Natural killer cell (primary cell): ENCODE measurements at places on chromosomes 5 and 9. TPM values are rescaled to one million over a fixed set of nuclear protein-coding genes. Genes with fewer than 3 reads are reported as not detected.

Gene SPZ1
- total RNA-seq: not detected

Gene MUSK
- total RNA-seq: not detected

Gene PRSS3
- total RNA-seq: 3.4 TPM

Gene HK3
- total RNA-seq: 56.1 TPM

Gene PCDHA13
- not detected for total RNA-seq

Gene TAF11L10
- not detected for total RNA-seq

Gene IFNA21
- not detected for total RNA-seq

Gene C9orf153
- total RNA-seq: 0.63 TPM

Gene TTC23L
- total RNA-seq: not detected

Gene IFNK
- total RNA-seq: not detected

Gene WDR31
- total RNA-seq: 0.19 TPM

Gene PDCD1LG2
- total RNA-seq: 1.2 TPM

Gene C1QTNF2
- total RNA-seq: not detected
